Non-pigmented ciliary epithelial cell (primary cell): ENCODE measurements at places on chromosomes 16 and 17.

GRCh38 chr17:70523426-70523825 lies 354.1 kb downstream of the KCNJ2 start:
- no peak for DNase-seq

- DNase-seq, result no peak
Measured at GRCh38 chr17:64337676-64338075, 53.0 kb downstream of the PECAM1 start.

DNA sequence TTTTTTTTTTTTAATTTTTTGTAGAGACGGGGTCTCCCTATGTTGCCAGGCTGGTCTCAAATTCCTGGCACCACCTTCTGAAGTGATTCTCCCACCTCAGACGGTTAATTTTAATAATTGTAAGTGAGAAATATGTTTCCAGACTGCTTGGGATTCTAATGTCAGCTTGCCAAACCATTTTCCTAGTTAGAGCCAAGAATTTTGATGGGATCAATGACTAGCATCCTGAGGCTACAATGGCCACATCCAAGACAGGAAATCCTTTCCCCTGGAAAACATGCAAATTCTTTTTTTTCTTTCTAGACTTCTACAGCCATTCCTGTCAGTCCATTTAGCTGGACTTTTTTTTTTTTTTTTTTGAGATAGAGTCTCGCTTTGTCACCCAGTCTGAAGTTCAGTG lies 32.6 kb downstream of the IGF2BP1 start:
- DNase-seq, result no peak

DNA sequence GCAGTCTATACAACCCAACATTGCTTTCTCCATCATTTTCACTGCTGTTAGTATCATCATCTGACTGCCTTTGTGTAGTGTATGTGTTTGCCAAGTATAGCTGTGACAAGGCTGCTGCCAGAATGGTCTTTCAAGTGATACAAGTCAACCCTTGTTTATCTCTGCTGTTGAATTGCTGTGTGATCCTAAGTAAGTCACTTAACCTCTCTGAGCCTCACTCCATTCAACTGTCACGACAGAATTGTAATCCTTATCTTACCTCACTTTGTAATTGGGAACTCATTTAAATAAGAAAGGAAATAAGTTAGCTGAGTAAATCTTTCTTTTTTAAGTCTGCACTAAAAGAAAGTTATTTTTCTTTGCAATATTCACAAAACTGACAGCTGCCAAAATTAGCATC lies 340.6 kb downstream of the CA10 start:
- no peak for DNase-seq

- DNase-seq, result no peak
Measured at GRCh38 chr17:45438931-45439610, 6.4 kb upstream of the ARHGAP27 start.
